ENCODE measurements at places on chromosomes 12 and 14.

GRCh38 chr12:117878605-117879004 is 90.2 kb downstream of the KSR2 start:
- DNase-seq: no peak

- no peak for DNase-seq
Measured at GRCh38 chr12:93670104-93670503, 7.1 kb upstream of the CRADD start.

- DNase-seq: no peak
Measured at GRCh38 chr14:59148334-59148900, 40.0 kb upstream of the DAAM1 start.

GRCh38 chr12:58847901-58848600 is 72.3 kb downstream of the LRIG3 start:
- no peak for DNase-seq

- no peak for DNase-seq
Measured at GRCh38 chr14:51453869-51454268, 197.8 kb upstream of the FRMD6 start.

DNA sequence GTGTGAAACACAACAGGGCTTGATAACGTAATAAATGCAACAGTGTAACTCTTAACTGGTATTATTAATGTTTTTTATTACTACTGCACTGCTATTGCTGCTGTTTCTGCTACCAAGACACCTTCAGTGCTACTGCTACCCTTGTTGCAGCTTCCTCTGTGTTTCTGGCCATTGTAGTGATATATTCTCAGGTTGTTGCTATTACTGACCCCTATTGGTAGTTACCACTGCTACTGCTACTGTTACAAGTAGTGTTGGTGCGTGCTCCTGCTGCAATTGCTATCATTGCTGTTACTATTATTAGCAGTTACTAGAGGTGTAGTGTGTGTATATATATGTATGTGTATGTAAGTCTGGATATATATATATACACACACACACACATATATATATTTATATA is 87.2 kb upstream of the PTPRB start:
- DNase-seq: peak; percentile 9

- no peak for DNase-seq
Measured at GRCh38 chr12:122004633-122005071, 17.0 kb upstream of the BCL7A start.

DNA sequence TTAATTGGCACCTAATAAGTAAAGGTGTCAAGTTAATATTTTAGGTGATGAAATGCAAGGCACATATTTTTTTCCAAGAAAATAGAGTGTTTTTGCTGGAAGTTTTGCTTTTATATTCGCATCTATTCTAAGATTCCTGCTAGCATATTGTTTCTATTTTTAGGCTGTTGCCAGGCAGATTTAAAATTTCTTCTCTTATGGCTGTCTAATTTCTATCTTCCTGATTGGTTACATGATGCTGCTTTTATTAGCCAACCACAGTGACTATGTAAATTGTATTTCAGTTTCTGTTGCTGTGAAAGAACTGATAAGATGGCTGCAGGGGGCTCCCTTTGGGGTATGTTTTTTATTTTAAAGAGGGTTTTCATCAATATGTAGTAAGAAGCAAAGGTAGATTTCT is 42.7 kb downstream of the ATF7IP start:
- DNase-seq: no peak

DNA sequence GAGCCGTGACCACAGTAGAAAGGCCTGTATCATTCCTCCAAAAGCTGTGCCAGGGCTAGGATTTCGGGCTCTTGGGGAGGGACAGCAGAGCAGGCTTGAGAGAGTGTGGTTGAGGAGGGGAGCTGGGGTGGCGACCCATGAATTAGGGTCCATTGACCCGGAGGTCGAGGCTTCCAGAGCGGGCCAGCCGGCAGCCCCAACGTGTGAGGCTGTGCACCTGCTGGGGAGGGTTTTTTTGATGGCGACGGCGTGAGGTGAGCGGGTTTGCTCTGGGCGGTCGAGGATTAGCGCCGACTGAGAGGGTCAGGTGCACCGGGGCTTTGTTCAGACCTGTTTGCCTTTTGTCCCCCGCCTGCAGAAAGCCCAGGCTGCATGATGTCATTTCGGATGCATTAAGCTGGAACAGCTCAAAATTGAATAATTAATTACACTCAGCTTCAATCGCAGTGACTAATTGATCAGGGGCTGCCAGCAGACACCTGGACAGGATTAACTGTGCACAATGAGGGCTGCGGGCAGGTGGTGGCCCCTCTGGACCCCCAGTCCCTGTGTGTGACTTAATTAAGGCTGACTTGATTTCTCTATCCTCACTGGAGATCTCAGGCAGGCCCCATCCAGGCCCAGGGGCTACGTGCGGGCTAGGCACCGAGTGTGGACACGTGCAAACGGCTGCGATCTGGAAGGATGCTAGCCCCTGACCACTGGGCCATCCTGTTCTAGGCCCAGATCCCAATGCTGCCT is 42.1 kb upstream of the MEG3 start:
- DNase-seq: peak; percentile 80

- no peak for DNase-seq
Measured at GRCh38 chr14:95235351-95235750, 78.0 kb upstream of the DICER1 start.

DNA sequence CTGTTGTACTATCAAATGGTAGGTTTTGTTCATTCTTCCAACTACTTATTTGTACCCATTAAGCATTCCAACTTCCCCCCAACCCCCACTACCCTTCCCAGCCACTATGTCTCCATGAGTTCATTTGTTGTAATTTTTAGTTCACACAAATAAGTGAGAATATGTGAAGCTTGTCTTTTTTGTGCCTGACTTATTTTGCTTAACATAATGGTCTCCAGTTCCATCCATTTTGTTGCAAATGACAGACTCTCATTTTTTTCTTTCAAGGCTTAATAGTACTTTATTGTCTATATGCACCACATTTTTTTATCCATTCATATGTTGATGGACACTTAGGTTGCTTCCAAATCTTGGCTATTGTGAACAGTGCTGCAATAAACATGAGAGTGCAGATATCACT is 86.2 kb downstream of the ALG10B start:
- DNase-seq: no peak

- DNase-seq: no peak
Measured at GRCh38 chr12:131333621-131334440, 377.1 kb upstream of the SFSWAP start.
